ENCODE measurements at places on chromosomes 1 and 21.

- no peak for DNase-seq
Observed at GRCh38 chr1:202144402-202145067, at the start of gene ARL8A. TSS of gene ARL8A (minus strand) at chr1:202144737. CDS start at chr1:202144572, 165 bp downstream.

GRCh38 chr1:68230484-68230802 lies 1.9 kb downstream of the WLS start:
- DNase-seq, result no peak

- peak; percentile 34 for DNase-seq
Observed at GRCh38 chr1:91537281-91537986, 36.8 kb downstream of the CDC7 start.

- DNase-seq, result no peak
Observed at GRCh38 chr21:34877485-34878128, 171.5 kb downstream of the RUNX1 start.

GRCh38 chr21:42592156-42592820 lies 61.1 kb upstream of the PDE9A start:
- DNase-seq, result no peak

DNA sequence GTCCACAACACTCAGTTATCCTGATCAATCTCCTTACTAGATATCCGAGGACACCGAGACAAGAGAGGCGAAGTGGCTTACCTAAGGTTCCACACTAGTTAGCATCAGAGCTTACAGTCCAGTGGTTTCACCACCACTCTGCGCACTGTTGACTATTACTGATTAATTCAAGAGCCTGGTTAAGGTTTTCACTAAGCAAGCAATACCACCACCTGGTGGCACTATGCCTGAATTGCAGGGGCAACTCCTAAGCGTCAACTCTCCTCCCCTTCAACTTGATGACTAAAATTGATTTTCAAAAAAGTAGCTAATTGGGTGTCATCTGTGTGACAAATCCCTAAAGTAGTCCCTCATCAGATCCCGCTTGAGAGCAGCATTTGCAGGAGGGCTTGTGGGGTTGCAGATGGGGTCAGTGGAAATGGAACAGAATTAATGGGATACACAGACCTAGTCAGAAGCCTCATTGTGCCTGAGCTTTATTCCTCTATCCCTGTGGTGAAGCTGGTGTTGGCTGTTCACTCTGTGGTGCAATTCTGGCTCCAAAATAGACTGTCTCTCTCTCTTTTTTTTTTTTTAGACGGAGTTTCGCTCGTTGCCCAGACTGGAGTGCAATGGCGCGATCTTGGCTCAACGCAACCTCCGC lies 9.1 kb downstream of the TTC22 start:
- DNase-seq, result no peak

GRCh38 chr1:199472018-199472417 lies 555.5 kb upstream of the NR5A2 start:
- no peak for DNase-seq

DNA sequence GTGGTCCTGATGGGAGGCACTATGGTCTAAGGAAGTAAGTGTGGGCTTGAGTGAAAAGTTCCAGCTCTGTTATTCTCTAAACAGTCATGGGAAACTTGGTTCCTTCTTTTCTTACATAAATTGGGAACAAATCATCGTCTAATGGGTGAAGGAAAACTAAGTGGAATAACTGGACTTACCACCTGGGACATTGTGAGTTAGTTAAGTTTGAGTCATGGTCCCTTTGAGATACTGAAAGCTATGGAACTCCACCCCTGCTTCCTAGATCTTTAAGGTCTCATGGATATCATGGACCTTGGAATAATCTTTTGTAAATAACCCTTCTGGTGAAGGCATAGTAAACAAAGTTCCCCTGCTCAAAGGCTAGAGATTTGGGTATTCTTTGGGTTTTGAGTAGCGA lies 16.1 kb upstream of the TXLNA start:
- no peak for DNase-seq
